ENCODE measurements at places on chromosomes 13 and 19. TPM values are rescaled to one million over a fixed set of nuclear protein-coding genes. Genes with fewer than 3 reads are reported as not detected.
A peak's percentile ranks its signal among the peaks of the same experiment; 100 is the strongest.

Gene TBC1D4
- 51.6 TPM for total RNA-seq

Gene C19orf67
- total RNA-seq, result not detected

Gene SPRY2
- 21.1 TPM for total RNA-seq

Gene BEST2
- 135 TPM for total RNA-seq

DNA sequence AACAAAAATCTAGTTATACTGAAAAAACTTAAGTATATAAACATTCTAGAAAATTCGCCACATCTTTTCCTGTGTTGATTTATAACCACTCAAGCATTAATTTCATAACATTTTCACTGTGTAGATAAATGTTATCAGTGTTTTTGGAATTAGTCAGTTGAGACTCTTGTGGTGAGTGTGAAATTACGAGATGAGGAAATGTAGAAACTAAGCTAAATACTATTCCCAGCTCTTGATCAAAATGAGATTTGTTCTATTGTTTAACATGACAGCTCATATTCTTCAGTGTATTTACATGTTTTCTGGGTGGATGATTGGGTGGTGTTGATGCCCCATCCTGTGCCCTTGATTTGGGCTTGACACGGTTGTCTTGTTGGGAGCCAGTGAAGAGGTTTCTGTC lies 406.8 kb downstream of the DACH1 start:
- no peak for DNase-seq
- no peak overlapping the region for H3K27ac ChIP-seq
- no peaks in the 10 kb centered on the region for H3K36me3 ChIP-seq
- no peaks in the 10 kb centered on the region for H3K4me1 ChIP-seq

GRCh38 chr19:17090583-17090982 lies 15.0 kb downstream of the MYO9B start:
- H3K4me1 ChIP-seq, result peaks cover 26% of the 10 kb centered on the region
- H3K36me3 ChIP-seq, result no peaks in the 10 kb centered on the region
- H3K27me3 ChIP-seq, result no peaks in the 10 kb centered on the region
- DNase-seq, result no peak
- H3K4me3 ChIP-seq, result no peak overlapping the region
- peak overlapping the region; percentile 85 for H3K27ac ChIP-seq

DNA sequence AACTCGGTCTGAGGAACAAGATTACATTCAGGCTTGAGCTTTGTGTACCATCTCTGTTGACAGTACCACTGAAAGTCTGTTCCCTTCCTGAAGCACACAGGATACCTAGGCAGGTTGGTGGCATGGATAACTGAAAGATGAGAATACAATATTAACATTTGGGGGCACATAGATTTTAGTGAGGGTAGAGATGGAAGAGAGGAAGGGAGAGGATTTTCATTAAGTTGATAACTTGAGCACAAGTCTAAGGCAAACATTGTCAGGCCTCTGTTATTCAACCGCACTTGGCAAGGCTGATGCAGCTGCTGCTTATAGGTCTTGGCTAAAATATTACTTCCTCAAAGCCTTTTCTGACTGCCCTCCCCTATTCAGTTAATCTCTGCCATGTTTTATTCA lies 10.9 kb downstream of the MIR17HG start:
- H3K4me1 ChIP-seq, result no peaks in the 10 kb centered on the region
- no peaks in the 10 kb centered on the region for H3K27me3 ChIP-seq
- no peak overlapping the region for H3K27ac ChIP-seq
- peaks cover 15% of the 10 kb centered on the region for H3K36me3 ChIP-seq
- H3K4me3 ChIP-seq, result no peak overlapping the region
- no peak for DNase-seq

GRCh38 chr13:74706801-74707200 lies 572.6 kb upstream of the KLF12 start:
- H3K27me3 ChIP-seq, result no peaks in the 10 kb centered on the region
- no peak overlapping the region for H3K4me3 ChIP-seq
- H3K36me3 ChIP-seq, result no peaks in the 10 kb centered on the region
- no peak overlapping the region for H3K27ac ChIP-seq
- H3K4me1 ChIP-seq, result no peaks in the 10 kb centered on the region

DNA sequence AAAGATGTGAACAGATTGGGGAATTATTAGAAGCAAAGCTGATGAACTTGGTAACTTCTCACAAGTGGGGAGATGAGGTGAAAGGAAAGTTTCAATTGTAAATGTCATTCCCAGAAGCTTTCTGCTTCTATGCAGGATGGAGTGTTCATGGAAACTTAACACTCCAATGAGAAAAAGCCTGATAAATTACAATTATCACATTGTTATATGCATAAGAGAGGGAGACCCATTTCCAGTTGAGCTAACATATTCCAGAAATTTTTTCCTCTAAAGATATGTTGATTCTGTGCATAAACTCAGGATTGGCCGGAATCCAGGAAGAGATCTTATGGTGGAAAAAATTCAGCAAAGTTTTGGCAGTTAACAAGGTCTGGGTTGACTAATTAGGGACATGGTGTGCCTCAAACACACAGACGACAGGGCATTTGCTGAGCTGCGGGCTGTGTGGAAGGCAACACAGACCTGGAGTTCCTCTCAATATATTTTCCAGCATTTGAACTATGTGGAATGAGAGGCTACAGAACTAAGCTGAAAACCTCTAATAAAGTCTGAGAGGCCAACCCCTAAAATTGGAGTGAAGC lies 64.9 kb upstream of the FGF14 start:
- H3K4me3 ChIP-seq, result no peak overlapping the region
- no peak for DNase-seq
- no peaks in the 10 kb centered on the region for H3K27me3 ChIP-seq

GRCh38 chr13:110989331-110989730 lies 74.5 kb upstream of the ANKRD10 start:
- no peaks in the 10 kb centered on the region for H3K36me3 ChIP-seq
- no peak for DNase-seq
- no peak overlapping the region for H3K27ac ChIP-seq
- no peaks in the 10 kb centered on the region for H3K4me1 ChIP-seq
- H3K4me3 ChIP-seq, result no peak overlapping the region

Data from transverse colon (tissue), 4 donors.